ENCODE measurements at places on chromosomes 7 and 10. TPM values are rescaled to one million over a fixed set of nuclear protein-coding genes. Genes with fewer than 3 reads are reported as not detected.

Gene CFAP46
- total RNA-seq, result not detected

Gene SP4
- total RNA-seq, result 6.1 TPM

Gene HOXA1
- 2.0 TPM for total RNA-seq

Gene AGAP5
- 13.4 TPM for total RNA-seq

DNA sequence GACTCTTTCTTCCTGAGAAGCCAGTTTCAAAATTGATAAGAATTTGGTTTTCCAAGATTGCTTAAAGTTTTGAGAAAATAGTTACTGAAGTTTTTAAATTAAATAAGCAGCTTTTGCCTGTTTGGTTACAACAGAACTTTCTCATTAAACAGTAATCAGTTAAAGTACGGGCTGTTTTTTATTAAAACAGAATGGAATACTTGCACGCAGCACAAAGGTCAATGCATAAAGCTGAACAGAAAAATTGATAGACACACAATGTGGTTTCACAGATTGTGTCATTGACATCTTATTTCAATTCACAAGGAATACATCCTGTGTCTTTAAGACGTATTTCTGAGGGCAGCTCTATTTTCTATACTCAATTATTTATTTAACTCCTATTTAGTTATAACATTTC, 192.2 kb downstream of the PRKG1 start:
- DNase-seq, result no peak

GRCh38 chr7:77413861-77414424, 2.2 kb downstream of the GSAP start:
- no peak for DNase-seq

DNA sequence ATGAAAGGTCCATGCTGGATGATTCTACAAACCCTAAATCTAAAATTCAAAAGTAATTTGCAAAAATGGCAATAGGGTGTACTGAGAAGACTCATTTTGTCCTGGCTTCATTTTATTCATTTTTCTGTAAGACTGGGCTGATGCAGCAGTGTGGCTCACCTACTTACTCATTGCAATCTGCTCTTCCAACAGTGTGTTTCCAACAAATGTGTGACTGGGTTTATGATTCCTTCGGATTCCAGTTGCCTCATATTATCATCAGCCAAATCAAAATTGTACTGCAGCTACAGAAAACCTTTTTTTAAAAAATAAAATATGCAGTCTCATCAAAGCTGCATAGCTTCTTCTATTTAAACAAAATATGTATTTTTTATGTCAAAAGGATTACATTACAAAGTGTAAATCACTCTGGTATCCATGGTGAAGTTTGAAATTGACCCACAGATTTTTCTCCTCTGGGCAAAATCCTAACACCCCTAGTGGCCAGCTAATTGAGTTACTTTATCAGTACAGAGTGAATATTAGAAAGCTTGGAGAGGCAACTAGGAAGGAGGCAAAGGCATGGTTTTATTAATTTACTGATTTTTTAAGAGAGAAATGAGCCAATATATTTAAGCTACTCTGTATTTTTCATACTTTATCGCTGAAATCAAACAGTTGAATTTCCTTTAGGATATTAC, 390.3 kb downstream of the MAGI2 start:
- no peak for DNase-seq

- no peak for DNase-seq
These were observed 17.8 kb downstream of the ARHGAP22 start for GRCh38 chr10:48587101-48587500.

DNA sequence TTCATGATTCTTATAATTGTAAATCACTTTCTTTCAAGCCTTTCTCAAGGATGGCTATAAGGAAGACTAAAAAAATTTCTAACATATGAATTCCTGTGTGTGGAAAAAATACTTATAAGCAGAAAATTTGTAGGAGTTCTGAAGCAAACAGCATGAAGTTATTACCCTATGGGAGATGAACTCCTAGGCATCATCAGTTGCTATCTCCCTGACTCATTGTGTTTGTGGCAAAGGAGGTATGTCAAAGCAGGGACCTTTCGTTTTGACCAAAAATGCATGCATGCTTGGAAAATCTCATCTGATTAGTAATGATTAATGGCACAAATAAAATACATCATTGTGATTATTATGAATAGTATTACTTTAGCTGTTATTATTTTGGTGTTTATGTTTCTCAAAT, 59.4 kb downstream of the CALCR start:
- DNase-seq, result no peak

DNA sequence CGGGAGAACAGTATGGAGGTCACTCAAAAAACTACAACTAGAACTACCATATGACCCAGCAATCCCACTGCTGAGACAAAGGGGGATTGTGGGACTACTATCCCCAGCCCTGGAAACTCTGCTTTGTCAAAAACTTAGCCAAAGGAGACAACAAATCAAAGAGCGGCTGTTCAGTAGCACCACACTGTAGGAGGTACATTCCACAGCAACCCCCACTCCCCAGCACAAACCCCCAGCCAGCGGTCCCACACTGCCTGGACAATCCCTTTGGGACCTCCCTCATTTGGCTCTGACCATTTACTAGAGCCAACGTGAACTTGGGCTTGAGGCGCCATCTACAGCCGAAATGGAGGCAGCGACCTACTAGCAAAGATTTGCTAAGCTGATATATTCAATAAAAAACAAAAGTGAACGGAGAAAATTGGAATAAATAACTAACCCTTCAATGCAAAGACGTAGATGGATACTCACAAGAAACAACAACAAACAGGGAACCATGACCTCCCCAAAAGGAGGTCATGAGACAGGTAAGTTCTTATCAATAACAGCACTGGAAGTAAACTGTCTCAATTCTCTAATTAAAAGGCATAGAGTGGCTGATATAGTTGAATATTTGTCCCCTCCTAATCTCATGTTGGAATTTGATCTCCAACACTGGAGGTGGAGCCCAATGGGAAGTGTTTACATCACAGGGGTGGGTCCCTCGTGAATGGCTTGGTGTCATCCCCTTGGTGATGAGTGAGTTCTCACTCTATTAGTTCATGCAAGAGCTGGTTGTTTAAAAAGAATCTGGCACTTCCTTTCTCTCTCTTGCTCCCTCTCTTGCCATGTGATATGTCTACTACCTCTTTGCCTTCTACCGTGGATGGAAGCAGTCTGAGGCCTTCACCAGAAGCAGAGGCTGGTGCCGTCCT, 119.0 kb upstream of the KCNMA1 start:
- DNase-seq, result peak; percentile 41

DNA sequence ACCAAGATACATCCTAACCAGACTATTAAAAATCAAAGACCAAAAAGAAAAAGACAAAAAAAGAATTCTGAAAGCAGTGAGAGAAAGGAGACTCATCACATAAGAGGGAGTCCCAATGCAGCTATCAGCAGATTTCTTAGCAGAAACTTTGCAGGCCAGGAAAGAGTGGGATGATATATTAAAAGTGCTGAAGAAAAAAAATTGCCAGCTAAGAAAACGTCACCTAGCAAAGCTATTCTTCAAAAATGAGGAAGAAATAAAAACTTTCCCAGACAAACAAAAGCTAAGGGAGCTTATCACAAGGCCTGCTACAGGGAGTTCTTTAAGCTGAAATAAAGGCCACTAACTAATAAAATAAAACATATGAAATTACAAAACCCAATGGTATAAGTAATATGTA, 40.5 kb upstream of the CDK6 start:
- no peak for DNase-seq

DNA sequence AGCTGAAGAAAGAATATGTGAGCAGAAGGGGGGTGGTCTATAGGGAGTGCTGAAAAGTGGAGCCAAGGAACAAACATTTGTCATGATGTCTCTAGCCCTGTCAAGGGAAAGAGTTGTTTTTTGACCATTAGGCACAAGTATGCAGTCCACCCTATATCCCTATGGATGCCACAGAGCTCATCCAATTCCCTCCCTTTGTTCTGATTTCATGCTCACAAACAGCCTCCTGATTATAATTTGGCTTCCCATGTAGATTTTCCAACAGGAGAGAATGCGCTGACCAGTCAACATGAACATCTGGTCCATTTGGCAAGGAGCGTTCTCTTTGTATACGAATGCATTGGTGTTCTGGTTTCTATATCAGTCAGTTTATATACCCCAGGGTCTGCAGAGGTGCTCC, 12.1 kb upstream of the CEP41 start:
- no peak for DNase-seq

- no peak for DNase-seq
These were observed 109.6 kb downstream of the CYTH3 start for GRCh38 chr7:6162650-6163366.
